Right hindlimb (tissue), 1 donor: ENCODE measurements at places on chromosomes 1 and 21.

GRCh38 chr21:15701830-15702229 is 28.0 kb upstream of the USP25 start:
- no peak for DNase-seq

- DNase-seq: no peak
These were observed 5.4 kb downstream of the CNTN2 start for GRCh38 chr1:205048382-205048781.

DNA sequence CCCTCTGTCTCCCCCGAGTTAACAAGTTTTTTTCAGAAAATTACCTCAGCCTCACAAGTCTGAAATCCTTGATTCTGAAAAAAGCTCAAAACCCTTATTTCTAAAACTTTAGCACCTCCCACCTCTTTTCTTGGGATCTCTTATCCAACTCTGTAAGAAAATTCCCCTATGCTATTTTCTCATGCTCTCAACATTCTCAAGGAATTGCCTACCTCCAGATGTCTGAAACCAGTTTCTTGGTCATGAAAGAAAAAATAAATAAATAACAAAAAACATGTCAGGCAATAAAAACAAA is 18.1 kb upstream of the SFPQ start:
- DNase-seq: no peak

GRCh38 chr1:228274452-228275178 is 66.8 kb downstream of the OBSCN start:
- DNase-seq: no peak
